Activated T-helper 17 cell treated with anti-CD3 and anti-CD28 coated beads, Interleukin-2, amount 50 U/mL, for 72 hours (primary cell): ENCODE measurements at places on chromosomes 6 and 20. TPM values are rescaled to one million over a fixed set of nuclear protein-coding genes. Genes with fewer than 3 reads are reported as not detected.

ERGIC3 gene
- total RNA-seq = 133 TPM

EYS gene
- total RNA-seq = not detected

LY6G6D gene
- not detected for total RNA-seq

CTAGE9 gene
- not detected for total RNA-seq

ACTL10 gene
- 2.6 TPM for total RNA-seq

DNMT3B gene
- total RNA-seq = 0.16 TPM

SLA2 gene
- 42.4 TPM for total RNA-seq

VNN1 gene
- total RNA-seq = not detected

SEC63 gene
- total RNA-seq = 72.6 TPM

SLC2A10 gene
- total RNA-seq = not detected

CLPSL2 gene
- total RNA-seq = not detected

NMBR gene
- not detected for total RNA-seq

TFAP2A gene
- total RNA-seq = 0.52 TPM

KIF25 gene
- not detected for total RNA-seq

CAP2 gene
- not detected for total RNA-seq

RNF182 gene
- not detected for total RNA-seq

PGC gene
- total RNA-seq = not detected

NKX2-2 gene
- total RNA-seq = not detected

UBE2C gene
- total RNA-seq = 209 TPM

AIF1 gene
- total RNA-seq = 9.1 TPM

GJA10 gene
- total RNA-seq = not detected

IL17A gene
- total RNA-seq = 45.4 TPM

PDE7B gene
- 0.04 TPM for total RNA-seq

RSPO3 gene
- total RNA-seq = not detected

FHL5 gene
- not detected for total RNA-seq

C6orf141 gene
- total RNA-seq = not detected

ZDHHC14 gene
- 2.1 TPM for total RNA-seq

SRMS gene
- not detected for total RNA-seq

FGD2 gene
- total RNA-seq = 5.3 TPM

SYCP2 gene
- 6.7 TPM for total RNA-seq

PPIL4 gene
- total RNA-seq = 24.7 TPM
